Inflammatory macrophage treated with lipopolysaccharide for 4 hours (primary cell): ENCODE measurements at places on chromosomes 16 and 17.

DNA sequence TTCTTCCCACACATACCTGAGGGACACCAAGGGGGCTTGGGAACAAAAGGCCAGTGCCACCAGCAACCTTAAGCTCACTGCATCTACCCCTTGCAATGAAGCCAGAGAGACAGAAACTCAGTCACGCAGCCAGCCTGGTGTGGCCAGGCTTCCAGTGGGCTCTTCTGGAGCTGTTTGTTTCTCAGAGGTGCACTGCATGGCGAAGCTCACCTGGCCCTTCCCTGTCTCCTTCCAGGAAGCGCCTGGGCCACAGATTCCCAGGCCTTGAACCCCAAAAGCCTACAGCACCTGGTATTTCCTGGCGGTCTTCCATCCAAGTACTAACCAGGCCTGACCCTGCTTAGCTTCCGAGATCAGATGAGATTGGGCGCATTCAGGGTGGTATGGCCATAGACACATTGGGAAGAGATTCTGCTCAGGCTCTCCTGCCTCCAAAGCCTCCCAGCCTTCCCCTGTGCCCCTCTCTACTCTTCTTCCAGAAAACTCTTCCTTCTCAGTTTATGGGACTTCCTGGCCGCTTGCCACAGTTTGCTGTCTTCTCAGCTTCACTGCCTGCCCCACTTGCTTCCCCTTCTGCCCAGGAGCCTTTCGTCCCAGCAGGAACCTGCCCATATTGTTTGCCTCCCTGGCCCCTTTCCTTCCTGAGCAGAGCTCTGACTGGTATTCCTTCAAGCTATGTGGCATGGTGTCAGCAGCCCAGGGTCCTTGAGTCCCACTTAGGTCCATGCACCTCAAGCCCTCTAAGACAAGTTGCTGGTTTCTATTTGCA is 1.6 kb downstream of the CISD3 start:
- DNase-seq: peak; percentile 25

- no peak for DNase-seq
These were observed 1026.5 kb upstream of the EEF2KMT start for GRCh38 chr16:6124136-6124535.

GRCh38 chr17:70929226-70929625 is 759.9 kb downstream of the KCNJ2 start:
- DNase-seq: no peak

DNA sequence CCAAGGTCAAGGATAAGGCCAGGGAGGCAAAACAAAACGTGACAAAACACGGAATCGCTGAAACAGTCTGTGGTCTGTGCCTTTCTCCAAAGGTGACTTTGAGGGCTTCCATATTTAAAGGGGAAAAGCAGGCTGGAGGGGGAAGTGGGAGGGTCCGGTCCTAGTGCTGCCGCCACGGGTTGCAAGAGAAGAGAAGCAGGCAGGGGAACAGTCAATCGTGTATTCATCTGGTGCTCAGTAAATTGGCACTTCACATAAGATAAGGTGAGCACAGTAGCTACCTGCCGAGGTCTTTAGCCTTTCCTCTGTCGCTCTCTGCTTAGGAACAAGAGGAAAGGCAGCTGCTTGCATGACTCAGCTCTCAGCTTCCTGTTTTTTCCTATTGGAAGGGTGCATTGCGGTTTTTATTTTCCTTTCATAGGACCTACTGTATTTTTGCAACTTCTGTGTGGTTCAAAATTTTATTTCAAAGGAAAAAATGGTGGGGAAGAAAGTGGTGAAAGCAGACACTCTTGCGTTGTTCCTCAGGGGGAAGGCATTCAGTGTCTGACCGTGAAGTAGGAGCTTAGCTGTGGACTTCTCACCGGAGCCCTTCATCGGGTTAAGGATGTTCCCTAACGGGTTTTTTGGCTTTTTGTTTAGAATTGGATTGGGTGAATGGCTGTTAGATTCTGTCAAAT is 7.1 kb upstream of the LGALS3BP start:
- DNase-seq: peak; percentile 83

DNA sequence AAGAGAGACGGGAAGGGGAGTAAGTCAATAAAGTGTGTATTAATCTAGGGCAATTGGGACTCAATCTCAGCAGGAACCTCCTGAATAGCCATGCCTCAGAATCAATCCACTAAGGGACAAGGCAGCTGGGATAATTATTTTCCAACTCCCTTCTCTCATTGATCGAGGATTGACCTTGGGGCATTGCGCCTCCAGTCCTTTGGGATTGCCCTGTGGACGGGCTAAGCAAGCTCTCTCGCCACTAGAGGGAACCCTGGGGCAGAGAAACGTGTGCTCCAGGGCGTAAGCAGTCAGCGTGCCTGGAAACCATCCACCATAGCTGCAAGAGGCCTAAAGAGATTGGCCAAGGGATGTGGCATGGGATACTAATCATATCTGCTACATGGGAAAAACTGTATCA is 53.9 kb upstream of the ERCC4 start:
- peak; percentile 25 for DNase-seq

- no peak for DNase-seq
These were observed 52.7 kb downstream of the IRX6 start for GRCh38 chr16:55376567-55377167.

DNA sequence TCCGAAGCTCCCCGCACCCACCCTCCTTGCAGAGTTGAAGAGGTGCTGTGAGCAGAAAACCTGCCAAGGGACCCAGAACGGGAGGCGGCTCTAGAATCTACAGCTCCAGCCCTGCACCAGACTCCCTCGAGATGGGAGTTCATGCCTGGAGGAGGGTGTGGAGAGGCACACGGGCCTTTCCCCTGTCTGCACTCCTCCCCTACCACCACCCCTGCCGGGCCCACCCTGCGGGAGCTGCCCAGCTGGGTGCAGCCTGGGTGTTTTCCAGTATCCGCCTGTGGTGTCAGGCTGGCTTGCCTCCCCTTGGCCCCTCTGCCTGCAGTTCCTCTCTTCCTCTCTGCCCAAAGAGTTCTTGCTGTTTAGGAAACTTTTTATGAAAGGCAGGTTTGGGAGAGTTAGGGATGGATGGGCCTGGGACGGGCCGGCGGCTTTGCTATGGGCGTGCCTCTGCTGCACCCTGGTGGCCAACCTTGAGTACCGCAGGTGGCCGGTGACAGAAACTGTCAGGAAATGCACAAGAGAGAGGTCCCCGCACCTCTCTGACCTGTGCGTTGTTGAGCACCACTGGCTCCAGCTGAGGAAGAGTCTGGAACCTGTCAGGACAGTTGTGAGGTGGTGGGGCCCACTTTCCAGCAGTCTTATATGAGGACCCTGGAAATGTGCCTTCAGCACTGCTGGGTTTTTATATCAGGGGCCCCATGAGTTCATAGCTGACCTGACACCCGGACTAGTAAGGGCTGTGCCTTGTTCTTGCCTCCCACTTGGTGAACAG is 354.1 kb downstream of the SEC14L1 start:
- peak; percentile 57 for DNase-seq

GRCh38 chr16:28293601-28293960 is 1.3 kb downstream of the SBK1 start:
- DNase-seq: no peak

DNA sequence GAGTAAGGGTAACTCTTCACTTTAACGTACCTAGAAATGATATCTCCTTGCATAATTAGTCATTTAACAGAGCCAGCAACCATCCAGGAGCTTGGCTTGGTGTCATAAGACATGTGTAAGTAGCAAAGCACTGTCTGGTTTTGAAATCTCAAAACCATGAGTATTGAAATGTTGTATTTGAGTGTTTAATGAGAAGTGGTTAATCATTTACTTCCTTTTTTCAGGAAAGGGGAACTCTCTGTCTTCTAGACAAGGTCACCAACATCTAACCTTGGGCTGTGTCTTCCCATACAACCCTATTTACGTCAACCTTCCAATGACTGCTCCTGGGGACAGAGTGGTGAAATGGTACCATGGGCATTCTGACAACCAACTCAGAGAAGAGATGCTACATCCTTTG is 27.1 kb downstream of the PMP22 start:
- peak; percentile 96 for DNase-seq

GRCh38 chr17:72125226-72125651 is 4.4 kb downstream of the SOX9 start:
- no peak for DNase-seq

GRCh38 chr17:7405350-7406234 is 1.7 kb upstream of the TMEM256 start:
- DNase-seq: no peak

GRCh38 chr16:79093554-79093967 is 507.0 kb downstream of the MAF start:
- peak; percentile 88 for DNase-seq

- DNase-seq: peak; percentile 73
These were observed 188.6 kb upstream of the PSMD7 start for GRCh38 chr16:74107795-74108610.

DNA sequence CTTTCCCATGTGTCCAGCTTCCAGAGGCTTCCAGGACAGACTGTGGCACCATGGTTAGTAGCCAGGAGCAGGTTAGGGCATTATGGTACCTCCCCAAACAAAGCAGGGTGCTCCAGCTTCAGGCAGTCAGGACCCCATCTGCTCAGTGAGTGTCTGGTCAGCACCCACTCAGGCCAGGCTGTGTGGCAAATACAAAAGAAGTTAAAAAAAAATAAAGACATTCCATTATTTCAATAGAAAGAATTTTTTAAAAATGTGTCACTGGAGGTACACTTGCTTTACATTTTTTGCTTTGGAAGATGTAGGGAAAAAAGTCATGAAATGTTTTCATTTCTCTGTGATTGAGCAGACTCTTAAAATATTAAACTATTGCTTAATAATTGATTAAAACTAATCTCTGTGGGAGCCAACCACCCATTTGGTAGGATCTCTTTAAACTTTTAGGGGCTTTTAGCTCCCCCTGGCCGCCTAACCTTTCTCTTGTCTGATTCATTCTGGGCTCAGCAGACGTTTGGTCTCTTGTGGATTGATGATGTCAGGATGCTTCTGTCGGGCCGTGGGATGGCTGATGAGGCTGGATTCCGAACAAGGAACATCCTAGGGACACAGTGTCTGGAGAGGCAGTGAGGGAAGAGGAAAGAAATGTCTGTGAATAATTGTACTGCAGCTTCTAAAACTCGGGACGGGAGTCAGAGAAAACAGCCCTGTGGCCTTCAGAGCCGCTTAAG is 28.4 kb upstream of the NPTX1 start:
- no peak for DNase-seq

GRCh38 chr17:54883939-54884338 is 16.7 kb upstream of the TOM1L1 start:
- no peak for DNase-seq

DNA sequence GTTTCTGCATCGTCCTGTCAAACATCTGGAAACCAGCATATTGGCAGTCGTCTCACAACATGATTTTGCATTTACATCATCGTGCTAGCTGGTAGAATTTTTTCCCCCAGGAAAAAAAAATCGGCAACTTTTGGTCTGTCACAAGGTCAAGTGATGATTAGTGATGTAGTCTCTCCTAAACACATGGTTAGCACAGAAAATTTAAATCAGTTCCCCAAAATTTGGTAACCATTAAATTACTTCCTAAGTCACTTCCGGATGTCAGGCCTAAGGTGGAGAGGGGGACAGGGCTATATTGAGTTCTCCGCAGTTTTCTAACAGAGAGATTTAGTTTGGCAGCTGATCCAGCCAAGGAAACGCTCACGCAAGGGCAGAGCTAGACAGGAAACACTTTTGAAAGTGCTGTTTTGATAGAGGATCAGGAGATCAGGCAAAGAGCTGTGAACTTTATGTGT is 271.0 kb upstream of the TBX2 start:
- DNase-seq: peak; percentile 33

GRCh38 chr17:80872001-80872500 is 119.6 kb upstream of the CHMP6 start:
- DNase-seq: no peak

DNA sequence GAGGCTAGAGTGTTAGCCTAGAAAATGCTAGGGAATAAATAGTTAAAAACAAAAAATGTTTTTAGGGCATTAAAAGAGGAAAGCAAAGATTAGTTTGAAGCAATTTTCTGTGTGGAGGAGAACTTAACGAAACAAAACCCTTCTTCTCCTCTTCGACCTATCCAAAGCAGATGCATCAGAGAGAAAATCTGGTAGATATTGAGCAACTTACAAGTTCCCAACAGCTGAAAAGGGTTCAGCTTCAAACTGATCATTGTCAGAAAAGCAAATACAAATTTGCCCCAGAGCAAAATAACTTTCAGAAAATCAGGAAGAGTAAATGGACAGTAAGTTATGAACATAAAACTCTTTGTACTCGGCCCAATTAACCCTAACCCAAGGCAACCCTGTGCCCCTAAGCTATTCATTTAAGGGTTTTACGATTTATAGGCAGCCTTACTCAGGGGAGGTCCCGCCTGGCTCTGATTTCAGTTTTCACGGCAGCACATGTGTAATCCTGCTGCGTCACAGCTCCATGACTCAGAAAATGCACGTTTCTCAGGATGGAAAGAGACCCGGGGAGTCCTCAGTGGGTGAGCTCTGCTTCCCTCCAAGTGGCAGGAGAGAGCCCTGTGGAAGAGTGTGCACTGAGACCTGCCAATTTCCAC is 405.7 kb upstream of the SALL1 start:
- DNase-seq: no peak

- no peak for DNase-seq
These were observed 20.7 kb downstream of the NXN start for GRCh38 chr17:958712-959451.

- DNase-seq: no peak
These were observed 22.3 kb downstream of the USP36 start for GRCh38 chr17:78818152-78818846.

DNA sequence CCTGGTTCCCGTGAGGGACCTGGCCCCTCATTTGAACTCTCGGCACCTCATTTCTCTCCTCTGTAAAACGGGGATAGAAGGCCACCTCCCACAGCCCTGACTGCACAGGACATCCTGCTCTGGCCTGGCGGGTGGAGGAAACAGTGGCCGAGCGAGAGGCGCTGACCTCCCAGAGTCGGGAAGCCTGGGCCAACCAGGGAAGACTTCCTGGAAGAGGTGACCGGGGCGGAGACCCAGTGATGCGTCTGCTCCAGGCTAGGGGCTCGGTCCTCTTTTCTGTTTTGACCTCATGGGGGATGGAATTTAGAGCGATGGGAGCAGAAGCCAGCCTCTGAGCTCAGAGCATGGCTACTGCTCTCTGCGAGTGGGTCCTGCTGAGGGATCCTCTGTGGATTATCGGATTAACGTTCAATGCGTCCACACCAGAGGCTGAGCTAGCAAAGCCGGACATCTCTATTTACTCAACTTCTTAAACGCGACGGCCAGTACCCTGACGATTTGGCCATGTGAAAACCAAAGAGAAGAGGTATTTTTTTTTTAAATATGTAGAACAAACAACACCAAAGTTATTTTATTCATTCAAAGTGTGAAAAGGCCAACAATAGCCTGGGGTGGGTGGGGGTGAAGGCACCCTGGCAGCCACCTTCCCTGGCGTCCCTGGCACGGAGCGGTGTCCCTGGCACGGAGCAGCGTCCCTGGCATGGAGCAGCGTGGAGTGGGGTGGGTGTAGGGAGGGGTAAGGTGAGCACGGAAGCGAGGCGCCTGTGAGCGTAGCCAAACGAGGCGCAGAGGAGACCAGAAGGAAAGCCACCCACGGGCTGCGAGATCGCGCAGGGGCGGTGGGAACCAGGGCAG is 9.2 kb upstream of the MSLN start:
- no peak for DNase-seq
